ENCODE measurements at places on chromosomes 3 and 15.

DNA sequence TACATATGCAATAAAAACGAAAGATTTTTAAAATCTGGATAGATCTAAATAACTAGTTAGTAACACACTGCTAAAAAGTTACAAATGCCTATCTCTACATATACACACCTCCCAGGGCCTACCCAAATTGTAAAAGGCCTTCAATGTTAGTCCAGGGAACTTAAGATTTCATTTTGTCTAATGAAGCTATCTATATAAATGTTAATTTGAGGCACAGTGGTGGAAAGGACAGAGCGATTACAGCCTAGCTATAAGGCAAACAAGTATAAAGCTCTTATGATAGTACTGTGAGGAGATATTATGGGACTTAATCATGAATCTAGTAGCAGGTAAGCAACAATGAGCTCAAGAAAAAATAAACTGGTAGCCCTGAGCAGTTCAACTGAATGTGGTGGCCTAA lies 101.7 kb downstream of the STAG1 start:
- DNase-seq, result no peak

- no peak for DNase-seq
These were observed 407.9 kb upstream of the RGMA start for GRCh38 chr15:93496888-93497287.

DNA sequence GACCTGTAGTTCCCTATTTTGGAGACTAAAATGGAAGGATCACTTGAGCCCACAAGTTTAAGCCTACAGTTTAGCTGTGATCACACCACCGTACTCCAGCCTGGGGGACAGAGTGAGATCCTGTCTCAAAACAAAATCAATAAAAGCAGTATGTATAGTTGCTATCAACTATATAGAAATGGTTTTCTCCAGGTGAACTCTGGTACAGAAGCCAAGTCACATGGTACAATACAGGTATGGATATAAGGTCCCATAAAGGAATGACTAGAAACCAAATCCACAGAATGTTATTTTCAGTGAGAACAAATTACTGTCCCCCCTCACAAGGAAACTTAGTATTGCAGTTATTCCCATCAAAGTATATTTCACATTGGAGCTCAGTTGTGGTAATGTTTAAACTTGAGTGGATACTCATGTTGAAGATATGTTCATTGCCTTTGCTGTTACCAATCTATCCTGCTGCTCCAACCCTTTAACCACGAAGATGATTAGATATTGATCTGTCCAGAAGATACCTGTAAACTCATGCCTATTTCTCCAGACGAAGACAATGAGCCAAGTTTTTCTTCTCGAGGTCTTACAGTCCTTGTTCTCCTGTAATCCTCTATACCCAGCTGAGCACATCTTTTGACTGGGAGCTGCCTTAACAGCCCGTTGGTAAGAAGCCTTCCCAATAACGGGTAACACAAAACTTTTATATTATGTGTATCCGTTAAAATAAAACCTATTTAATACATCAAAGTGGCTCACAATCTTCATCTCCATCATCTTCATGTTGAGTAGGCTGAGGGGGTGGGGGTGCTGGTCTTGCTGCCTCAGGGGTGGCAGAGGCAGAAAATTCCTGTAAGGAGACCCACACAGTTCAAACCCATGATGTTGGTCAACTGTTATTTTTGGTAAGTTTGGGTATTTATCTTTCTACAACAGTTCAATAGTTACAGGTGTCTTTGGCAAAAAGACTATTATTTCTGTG lies 24.6 kb downstream of the TRA2B start:
- no peak for DNase-seq

- DNase-seq, result no peak
These were observed 80.2 kb downstream of the ARNT2 start for GRCh38 chr15:80484333-80484864.

DNA sequence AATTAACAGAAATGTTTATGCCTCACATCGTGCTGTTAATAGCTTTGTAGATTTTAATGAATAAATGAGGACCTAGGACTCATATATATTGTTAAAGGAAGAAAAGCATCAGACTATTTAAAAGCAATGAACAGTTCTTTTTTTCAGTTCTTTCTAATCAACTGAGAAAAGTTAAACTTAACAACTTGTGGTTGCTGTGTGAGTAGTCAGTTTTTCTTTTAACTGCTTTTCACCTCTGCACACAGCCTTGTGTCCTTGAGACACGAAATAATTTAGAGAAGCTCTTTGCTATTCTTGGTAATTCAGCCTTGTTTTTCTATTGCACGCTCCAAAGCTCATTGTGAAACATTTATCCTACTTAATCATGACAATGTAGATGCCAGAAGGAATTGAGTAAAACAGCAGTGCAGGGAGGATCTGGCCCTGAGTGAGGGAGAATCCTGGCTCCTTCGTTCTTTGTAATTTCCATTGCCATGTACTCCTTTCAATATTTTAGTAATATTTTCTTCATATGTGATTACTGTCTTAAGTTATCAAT lies 499.0 kb downstream of the PYDC2 start:
- no peak for DNase-seq

DNA sequence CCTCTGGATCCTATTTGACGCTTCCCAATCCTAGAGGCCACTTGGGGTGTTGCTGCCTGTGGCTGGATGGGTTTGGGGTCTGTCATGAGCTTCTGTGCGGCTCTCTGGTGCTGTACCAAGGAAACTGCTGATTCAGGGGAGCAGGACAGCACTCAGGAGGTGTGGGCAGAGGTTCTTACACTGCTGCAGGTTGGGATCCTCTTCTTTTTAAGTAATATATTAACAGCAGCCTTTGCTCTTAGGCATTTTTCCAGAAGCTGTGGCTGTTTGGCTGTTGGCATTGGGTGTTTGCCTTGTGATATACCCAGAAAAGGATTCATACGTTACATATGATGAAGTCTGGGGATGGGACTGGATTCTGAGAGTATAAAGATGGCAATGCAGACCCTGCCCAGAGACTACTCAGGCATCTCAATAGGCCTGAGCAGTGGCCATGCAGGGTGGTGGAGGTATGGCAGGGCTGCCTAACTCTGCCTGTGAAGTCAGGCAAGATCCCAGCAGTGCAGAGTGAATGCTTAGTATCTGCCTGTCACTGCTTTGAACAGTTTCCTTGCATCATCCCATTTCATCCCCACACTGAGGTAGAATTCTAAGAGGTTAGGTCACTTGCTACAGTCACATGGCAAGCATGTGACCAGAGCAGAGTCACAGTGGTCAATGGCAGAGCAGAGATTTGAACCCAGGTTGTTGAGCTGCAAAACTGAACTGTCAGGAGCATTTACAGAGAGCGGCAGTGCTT lies 3.9 kb downstream of the ABHD6 start:
- no peak for DNase-seq

DNA sequence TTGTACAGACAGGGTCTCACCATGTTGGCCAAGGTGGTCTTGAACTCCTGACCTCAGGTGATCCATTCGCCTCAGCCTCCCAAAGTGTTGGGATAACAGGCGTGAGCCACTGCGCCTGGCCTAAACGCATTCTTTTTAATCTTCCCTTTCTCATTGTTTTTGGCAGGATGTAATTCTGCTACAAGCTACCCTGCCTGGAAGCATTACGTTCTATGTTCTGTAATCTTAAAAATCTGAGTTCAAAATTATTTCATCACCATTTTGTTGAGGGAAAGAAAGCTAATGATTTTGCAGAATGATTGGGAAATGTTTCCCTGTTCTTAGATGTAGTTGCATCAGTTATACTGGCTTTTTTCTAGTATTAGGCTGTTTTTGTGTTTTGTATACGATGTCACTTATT lies 71.5 kb downstream of the RGMA start:
- DNase-seq, result no peak

DNA sequence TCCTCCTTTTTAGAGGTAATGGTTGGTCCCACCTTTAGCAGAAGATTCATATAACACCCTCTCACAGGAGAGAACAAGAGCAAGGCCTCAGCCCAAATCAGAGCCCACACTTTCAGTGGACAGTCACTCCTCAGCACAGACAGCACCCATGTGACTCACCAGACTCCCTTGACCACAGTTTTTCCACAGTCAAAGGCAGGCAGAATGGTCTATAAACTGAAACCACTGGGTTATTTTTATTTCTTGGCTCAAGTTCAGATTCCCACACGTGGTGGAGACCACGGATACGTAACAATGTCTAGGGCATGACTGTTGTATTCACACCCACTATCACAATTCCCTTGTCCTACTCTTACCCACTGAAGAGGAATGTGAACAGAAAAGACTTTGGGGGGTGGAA lies 237.8 kb upstream of the UBE2E1 start:
- DNase-seq, result no peak

DNA sequence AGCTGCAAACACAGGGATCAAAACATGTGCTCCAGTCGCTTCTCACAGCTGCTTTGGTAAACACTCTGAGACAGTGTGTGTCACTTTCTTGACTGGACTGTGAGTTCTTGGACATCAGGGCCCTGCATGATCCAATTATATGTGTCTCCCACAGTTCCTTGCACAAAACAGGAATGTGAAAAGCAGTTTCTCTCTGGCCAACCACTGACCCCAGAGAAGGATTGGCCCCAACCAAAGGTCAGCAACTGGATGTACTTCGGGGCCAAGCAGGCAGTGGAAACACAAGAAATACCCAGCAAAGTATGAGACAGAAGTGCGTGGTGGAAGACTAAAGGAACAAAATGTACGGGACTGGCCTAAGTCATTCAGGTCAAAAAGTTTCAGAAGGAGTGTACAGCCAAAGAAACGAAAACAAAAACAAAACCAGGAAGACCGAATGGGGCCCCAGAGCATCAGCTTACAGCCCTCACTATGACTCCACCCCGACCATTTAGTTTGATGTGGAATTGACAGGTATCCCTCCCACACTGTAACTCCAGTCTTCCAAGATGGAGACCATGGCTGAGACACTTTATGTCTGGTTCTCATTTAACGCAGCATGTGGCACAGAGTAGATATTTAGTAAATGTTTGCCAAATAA lies 76.7 kb upstream of the LPP start:
- no peak for DNase-seq

DNA sequence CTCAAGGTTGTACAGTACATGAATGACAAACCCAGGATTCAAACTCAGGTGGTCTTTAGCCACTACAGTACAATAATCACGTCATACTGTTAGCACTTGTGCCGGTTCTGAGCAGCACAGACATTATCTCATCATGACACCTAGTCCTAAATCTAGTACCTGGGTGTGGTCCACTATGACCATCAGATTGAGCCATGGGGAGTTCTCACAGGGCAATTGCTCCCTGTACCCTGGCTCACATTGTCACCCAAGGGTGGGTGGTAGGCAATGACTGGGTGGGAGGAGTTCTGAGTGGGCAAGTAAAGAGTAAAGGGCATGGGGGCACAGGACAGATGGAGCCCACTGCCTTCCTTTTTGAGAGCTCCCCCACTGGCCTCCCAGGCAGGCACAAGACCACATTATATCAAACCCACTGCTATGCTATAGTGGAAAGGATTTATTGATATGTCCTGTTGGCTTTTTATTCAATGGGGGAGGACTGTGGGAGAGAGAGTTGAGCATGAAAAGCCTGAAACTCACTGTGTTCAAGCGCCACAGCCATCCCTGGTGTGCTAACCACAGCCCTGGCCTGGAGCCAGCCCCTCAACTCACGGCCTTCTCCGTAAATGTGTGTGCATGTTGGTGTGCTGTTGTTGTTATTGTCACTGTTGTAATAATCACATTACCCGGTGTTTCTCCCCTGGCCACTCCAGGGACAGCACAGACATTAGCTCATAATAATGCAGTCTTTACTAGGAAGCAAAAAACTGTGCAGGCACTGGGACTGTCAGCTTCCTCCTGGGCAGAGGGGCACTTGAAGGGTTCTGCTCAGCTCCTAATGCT lies 27.3 kb downstream of the ADCY5 start:
- DNase-seq, result peak; percentile 87

- no peak for DNase-seq
These were observed 262.1 kb downstream of the IL20RB start for GRCh38 chr3:137219801-137220445.

DNA sequence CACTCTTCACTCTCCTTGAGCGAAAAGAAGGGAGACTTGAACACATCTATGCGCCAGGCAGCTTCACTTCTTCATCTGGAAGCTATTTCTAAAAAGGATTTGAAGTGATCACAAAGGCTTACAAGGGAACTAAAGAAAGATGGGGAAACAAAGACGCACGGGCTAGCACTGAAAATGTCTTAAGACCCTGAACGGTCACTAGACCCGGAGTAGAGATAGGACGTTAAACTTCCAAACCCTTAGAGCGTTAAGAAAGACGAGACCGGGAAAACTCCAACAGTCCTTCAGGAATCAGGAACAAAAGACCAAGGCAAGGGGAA lies 47.5 kb upstream of the EPHB3 start:
- DNase-seq, result no peak

- DNase-seq, result no peak
These were observed 44.4 kb upstream of the SPRED1 start for GRCh38 chr15:38208206-38208605.

DNA sequence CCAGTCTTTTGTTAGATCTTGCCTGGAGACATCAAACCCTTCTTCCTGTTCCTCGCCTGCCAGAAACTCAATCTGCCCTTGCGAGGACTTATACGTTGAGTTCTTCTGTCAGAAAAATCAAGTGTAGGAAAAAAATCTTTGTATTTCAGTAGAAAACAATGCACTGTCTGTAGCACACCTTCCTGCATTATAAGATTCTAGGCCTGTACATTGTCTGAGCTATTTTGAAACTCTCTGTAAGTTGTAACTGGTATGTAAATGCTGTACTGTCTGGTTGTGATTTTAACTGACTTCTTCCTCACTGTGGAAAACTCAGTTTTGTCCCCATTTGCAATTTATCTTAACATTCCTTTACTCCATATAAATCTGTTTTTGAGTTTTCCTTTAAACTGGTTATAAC lies 17.7 kb upstream of the XIRP1 start:
- no peak for DNase-seq

DNA sequence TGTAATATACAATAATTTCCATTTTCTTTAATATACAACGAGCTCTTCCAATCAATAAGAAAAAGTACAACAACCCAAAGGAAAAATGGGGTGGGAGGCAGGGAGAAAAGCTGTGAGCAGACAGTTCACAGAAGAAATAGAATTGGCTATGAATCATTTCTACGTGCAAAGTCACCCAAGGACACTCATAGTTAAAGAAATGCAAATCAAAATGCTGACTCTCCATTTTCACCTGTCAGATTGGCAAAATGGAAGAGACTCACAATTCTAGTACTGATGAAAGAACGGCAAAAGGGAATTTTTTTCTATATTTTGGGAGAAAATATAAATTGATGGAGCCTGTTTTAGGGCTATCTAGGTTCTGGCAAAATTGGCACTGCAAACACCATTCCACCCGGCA lies 116.3 kb upstream of the MEF2A start:
- no peak for DNase-seq

- DNase-seq, result peak; percentile 56
These were observed 19.0 kb upstream of the TRAK1 start for GRCh38 chr3:42071904-42072812.
